Stimulated activated CD4-positive, alpha-beta T cell treated with anti-CD3 and anti-CD28 coated beads, Interleukin-1b, Interleukin-23, amount 100 ng/mL, for 1 hour (primary cell): ENCODE measurements at places on chromosomes 2 and 18.

DNA sequence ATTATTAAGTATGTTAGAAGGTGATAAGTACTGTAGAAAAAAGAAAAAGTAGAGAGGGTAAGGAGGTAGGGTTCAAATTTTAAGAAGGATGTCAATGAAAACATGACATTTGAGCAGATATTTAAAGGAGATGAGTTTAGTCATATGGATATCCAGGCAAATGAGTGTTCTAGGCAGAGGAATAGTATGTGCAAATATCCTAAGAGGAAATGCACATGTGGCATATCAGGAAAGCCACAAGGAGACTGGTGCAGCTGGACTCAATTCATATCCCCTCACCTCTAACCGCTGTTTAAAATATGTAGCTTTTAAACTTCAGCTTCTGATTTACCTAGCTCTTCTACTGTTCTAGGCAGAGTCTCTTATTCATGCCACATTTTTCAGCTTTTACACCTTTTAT is 9.5 kb downstream of the AGPS start:
- DNase-seq, result no peak

DNA sequence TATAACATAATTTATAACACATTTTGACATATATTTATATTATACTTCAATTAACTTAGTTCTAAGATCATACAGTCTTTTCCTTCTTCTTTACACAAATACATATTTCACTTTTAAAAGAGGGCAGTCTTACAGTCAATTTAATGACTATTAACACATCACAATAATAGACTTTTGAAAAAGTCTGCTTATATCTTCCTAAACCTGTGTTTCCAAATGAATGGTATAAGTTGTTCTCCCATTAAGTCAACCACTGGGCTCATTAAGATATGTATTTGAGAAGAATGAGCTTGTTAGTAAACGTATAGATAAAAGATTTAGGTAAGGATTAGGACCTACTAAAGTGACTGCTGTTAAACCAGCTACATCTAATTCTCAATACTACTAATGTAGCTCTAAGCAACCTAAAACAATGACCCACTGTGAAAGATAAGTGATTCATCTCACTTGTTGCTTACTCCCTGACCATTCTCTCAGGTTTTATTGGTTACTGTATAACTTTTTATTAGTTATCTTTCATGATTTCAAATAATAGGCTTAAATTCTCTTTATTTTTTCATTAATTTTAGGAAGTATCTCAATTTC is 27.0 kb downstream of the SLC40A1 start:
- no peak for DNase-seq

GRCh38 chr2:241048949-241049343 is 50.5 kb downstream of the SNED1 start:
- no peak for DNase-seq

DNA sequence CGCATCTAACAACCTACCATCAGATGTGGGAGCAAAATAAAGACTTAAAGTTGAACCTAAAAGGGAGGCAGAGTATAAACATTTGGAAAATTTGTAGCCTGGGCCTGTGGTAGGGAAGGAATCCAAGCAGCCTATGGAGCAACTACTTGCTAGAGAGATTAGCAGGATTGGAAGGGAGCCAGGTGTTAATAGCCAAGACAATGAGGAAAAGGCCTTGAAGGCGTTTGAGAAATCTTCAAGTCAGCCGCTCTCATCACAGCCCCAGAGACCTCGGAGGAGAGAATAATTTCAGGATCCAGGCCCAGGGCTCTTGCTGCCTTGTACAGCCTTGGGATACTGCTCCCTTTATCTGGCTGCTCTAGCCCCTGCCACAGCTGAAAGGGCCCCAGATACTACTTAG is 219.7 kb downstream of the THSD7B start:
- no peak for DNase-seq

DNA sequence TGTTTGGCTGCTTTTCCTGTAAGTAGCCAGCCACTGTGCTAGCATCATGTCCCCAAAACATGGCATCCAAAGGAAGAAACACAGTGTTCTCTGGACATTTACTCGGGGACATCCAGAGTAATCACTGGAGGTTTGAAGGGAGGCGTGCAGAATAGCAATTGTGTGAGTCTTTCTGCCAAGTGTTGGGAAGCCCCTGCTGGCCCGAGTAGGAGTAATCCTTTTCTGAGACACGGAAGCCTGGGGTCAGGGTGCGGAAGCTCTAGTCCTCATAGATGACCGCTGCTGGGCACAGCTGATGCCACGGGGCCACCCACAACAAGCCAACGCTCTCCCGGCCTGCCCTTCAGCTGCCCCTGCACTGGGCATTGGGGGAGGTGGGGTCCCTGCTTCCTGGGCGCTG is 24.8 kb upstream of the HDAC4 start:
- DNase-seq, result no peak

GRCh38 chr2:21519821-21520220 is 396.1 kb downstream of the TDRD15 start:
- DNase-seq, result no peak

DNA sequence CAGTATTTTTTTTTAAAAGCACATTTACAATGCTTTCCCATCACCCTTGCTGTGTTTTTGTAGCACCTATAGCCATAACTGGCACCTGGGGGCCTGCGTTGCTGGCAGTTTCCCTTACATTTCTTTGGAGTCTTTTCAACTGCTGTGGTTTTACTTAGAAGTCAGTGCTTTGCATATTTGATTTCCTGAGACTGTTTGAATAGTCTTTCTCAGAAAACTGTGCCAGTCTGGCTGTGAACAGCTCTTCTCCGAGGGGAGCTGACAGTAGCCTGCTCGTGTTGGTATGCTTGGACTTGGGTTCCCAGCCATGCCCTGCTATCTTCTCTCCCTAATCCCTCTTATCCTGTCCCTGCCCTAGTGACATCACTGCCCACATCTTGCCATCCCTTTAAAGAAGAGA is 81.5 kb downstream of the DPP4 start:
- DNase-seq, result peak; percentile 1

DNA sequence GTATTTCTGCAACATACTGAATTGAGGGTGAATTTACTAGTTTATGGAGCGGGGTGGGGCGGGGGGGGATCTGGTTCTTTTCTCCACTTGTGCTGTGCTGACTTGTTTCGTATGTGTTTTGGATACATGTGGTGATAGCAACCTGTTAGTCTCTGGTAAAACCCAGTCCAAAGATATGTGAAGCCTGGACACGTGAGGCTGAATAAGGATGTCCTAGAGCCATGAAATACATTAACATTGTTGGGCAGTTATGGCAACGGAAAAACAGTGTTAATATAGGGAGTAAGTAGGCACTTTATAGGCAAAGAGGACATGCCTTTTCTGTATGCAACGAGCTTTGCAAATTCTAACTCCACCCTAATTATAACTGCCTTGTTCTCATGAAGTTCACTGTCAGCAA is 42.1 kb upstream of the NEMP2 start:
- no peak for DNase-seq

DNA sequence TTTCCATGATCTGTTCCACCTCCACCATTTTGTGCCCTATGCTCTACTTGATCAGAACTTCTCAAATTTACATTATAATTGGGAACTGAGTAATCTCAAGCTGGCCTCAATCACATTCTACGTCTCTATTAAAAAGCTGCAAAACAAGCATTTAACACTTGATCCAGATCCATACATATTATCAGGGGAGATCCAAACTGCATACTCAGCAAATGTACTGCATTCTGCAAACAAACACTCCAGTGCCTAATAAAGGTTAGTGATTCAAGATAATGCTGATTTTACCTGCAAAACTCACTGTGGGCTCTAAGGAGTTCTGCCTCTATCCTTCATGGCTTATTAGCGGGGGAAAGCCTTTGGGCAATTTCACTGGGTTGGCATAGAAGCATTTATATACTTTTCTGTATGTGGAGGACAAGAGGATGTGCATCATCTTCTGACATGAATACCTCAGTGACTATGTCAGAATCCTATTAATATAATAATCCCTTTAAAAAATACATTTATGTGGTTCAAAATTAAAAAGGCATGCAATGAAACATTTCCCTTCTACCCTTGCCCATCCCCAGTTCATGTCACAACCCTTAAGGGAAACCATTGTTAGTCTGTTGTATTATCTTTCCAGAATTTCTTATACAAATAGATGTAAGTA is 40.2 kb downstream of the GALNT14 start:
- DNase-seq, result no peak

DNA sequence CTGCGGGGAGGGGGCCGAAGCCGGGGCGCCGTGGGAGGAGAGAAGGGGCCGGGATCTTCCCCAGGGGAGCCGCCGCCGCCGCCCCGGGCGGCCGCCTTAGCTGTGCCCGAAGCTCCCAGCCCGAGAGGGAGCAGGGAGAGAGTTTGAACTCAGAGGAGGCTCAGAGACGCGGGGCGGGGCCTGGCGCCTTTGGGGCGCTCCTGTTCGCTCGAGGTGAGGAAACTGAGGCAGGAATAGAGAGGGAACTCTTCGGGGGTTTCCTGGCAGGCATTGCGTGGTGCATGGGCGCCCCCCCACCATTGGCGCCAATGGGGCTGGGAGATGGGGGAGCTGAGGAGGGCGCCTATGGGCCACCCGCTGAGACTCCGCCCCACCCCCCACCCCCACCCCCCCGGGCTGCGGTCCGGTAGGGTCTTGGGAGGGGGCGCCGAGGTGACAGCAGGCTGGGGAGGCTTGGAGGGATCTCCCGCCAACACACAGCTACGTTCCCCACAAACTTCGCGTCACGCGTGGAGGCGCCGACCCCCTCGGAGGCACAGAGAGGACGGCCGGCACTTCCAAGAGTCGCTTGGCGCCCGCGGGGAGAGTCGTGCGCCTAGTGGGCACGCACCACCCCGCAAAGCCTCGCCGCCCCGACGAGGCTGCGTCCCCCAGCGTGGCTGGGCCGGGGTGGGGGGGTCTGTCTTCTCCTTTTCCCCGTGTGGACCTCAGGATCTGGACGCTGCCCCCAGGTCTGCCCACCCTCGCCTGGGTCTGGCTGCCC is 680 bp downstream of the CTDSP1 start:
- DNase-seq, result no peak

DNA sequence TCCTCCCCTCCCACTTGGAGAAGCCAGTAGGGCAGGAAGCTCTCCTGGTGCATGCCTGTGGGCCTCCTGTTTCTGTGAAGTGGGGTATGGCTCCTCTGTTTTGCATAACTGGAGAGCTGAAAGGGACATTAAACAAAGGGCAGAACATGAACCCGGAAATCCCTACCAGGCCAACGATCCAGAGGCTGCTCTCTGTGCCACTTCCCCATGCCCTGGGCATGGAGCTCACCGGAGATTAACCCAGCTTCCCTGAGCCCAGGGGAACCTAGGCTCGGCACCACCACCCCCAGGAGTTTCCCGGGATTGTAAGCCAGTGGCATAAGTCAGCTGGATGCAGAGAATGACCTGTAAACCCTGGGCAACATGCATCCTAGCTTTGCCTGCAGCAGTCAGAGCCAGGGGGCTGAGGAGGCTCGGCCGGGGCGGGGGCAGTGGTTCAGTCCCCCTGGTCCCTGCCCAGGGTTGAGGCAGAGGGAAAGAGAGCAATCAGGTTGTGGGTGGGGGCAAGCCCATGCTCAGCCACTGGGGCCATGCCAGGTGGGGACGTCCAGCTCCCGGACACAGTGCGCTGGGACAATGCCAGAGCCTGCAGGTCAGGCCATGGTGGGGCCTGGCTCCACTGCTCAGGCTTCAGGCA is 49.5 kb downstream of the TIMM21 start:
- no peak for DNase-seq

GRCh38 chr2:201208563-201209252 is 25.8 kb downstream of the CASP10 start:
- no peak for DNase-seq

GRCh38 chr18:61738488-61738887 is 154.3 kb downstream of the RNF152 start:
- DNase-seq, result no peak

DNA sequence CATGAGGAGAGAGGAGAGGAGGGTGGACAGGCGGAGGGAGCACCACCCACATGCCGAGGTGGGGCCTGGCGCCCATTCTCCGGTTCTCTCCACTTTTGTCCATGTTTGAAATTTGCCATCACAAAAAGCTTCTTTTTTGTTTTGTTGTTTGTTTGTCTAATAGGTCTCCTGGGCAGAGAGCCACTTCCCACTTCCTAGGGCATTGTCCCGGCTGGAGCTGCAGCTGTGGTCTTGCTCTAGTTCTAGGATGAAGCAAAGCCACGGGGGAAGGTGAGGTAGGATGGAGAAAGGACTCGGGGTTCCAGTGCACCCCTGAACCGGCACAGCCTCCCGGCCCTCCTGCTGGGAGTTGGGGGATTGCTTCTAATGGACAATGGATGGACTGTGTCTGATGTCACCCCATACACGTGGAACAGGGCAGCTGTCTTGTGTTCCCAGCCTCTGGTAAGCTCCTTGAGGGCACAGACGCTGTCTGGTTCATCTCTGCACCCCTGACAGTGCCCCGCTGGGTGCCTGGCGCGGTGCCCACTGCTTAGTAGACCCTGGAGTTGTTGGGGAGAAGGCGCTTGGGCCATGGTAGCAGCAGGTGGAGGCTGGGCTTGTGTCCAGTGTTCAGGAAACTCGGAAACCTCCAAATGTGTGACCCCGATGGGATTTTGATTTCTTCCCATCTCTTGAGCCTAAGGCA is 278.4 kb downstream of the NDUFA10 start:
- DNase-seq, result no peak

GRCh38 chr18:32303400-32303799 is 113.6 kb downstream of the MEP1B start:
- DNase-seq, result no peak

DNA sequence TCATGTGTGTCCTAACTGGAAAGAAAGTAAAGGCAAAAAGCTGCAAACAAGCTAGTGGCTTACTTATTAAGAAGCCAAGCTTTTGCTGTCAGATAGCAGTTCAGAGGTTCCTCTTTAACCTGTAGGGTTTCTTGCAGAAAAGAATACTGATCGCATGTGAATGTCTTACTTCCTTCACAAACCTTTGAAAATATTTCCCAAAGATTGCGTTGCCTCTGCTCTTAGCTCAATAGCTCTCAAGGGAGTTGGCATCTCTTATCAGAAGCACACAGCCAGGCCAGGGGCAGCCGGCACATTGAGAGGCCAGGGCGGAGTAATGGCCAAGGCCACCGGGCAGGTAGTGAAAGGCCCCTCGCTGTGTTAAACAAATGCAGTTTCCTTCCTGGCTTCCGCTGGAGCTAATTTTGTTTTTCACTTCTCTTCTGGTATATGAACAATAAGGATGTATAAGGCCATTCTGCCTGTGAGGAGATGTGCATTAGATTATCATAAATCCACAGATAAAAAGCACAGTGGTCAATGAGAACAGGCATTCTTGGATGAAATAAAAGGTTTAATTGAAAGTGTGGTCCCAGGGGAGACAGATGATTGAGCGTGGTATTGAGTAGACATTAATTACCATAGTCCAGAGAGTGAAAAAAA is 542.4 kb upstream of the NRP2 start:
- no peak for DNase-seq

DNA sequence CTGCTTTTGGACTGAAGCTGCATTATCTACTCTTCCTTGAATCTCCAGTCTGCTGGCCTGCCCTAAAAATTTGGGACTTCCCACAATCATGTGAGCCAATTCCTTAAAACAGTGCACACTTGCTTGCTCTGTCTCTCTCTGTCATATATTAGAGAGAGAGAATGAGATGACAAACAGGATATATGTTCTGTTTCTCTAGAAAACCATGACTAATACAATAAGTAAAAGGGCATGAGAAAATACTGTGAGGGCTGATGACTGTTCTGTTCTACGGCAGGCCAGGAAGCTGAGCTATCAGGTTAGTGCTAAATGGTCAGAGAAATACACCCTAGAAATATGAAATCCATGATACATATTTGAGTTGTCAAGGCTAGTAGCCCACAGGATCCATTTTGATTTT is 1896.8 kb upstream of the CELF4 start:
- DNase-seq, result no peak
